Forelimb muscle (tissue), 1 donor: ENCODE measurements at places on chromosomes 2 and 18.

DNA sequence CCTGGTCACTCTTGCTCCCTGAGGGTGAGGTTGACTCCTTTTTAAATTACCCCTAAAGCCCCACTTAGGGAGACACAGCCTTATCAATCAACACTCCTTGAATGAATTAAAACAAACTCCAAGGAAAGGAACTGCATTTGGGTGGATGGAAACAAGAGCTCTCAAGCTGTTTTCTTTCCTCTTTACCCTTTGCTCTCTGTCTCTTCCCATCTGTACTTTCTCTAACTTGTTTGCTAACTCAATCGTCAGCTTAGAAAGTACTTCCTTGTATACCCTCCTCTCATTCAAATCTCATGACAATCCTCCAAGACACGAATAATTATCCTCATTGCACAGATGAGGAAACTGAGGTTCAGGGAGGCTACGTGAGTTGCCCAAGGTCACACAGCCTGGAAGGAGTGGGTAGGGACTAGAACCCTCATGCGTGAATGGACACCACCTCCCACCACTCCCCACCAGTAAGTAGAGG lies 32.7 kb downstream of the ZFP36L2 start:
- no peak for DNase-seq

- DNase-seq, result no peak
Observed at GRCh38 chr18:79493801-79494211, 98.1 kb downstream of the NFATC1 start.

DNA sequence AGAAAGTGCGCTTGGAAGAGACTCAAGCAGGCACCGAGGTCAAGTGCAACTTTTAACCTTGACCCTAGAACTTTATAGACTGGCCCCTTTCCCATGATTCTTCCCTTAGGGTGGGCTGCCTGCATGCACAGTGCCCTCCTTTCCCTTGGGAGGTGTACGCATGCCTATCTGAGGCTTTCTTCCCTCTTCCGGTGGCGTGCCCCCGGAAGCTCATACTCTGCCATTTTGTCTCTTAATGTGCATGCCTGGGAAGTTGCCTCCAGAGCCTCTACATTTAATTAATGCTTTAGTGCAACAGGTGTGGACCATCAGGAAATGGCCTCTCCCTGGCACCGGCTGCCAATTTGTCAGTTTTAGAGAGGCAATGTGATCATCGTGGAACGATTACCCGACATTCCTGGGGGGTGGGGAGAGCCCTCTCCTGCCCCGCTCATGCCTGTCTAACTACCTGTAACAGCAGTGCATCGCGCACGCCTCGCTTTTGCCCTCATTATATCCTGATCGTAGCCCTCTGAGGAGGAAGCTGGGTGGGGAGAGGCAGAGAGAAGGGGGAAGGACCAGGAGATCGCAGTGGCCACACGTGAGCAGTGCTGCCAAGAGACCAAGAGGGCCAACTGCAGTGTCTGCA lies 194.8 kb downstream of the TFCP2L1 start:
- DNase-seq, result no peak

DNA sequence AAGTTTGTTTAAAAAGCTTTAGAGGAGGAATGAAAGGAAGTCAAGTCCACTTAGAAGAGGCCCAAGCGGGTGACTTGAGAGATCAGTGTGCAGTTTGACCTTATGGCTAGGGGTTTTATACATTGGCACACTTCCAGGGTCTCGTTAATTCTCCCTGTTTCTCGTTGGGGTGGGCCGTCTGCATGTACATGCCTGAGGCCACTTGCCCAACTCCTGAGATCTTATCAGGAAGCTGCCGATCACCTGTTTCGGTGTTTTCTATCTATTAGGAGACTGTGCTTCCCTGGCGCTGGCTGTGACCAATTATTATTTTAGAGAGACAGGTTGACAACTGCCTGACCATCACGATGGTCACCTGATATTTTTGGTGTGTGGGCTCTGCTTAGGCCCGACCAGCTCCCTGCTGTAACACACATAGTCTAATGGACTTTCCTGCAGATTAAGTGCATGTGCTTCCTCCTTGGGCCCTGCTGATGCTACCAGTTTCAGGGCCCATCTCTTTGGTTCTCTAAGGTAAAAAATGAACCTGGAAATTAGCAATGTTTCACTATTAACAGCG lies 31.0 kb upstream of the MSH6 start:
- DNase-seq, result no peak

DNA sequence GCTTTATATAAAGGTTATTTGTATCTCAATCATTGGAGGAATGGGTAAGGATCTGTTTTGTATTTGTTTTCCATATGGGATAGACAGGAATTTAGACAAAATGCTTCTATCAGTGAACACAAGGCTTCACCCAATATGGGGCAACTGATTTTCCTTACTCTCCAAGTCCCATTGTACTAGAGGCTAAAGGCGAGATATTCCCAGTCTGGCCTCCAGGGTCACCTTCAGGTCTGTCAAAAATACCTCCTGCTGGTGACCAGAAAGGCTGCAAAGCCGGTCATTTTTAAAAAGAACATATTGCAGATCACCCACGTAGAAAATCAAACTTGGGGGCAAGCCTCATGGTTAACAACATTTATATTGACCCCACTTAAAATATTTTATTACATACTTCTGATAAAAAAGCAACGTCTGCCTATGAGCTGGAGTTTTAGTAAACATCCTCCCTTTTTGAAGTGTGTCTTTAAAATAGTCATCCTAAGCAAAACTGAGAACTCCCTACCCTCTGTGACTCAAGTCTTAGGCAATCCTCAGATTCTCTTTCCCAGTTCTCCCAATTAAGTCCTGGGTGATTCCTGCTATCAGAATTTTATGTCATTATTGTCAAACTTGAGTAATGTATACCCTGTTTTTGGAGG lies 276.6 kb downstream of the MREG start:
- no peak for DNase-seq

- no peak for DNase-seq
Observed at GRCh38 chr2:152223977-152224376, 48.4 kb upstream of the STAM2 start.
